ENCODE measurements at places on chromosomes 1 and 21.

DNA sequence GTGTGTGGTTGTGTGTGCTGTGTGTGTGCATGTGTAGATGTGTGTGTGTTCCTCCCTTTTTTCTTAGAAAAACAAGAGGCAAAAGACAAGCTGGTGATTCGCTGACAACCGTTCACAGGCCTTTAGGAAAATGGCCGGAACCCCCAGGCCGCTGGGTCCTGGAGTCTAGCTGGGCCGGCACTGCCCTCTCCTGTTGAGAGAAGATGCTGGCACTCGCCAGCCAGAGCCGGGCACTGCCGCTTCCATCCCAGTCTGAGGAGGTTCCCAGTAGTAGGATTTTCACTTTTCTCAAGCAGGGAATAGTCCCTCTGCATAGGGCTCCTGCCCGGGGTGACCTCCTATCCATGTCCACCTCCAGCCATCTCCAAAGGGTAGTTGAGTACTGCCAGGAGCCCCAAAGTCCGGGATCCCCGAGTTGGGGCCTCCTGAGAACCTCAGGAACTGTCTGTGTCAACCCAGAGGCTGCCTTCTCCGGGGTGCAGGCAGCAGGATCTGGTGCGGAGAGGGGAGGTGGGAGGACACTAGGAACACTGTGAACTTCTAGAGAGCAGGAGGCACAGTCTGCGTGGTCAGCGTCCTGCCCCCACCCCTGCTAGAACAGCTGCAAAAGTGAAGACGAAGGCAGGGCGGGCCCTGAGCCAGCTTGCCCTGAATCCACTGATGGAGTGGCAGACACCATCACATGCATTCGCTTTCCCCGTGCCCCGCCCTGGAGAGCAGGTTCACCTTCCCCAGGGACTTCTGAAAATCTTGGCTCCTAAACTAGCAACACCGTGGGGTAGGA lies 44.1 kb upstream of the ARHGEF16 start:
- peak; percentile 24 for DNase-seq

- DNase-seq: no peak
Observed at GRCh38 chr1:1777583-1777899, 729 bp downstream of the NADK start.

GRCh38 chr1:53627666-53628065 lies 111.3 kb downstream of the GLIS1 start:
- no peak for DNase-seq

DNA sequence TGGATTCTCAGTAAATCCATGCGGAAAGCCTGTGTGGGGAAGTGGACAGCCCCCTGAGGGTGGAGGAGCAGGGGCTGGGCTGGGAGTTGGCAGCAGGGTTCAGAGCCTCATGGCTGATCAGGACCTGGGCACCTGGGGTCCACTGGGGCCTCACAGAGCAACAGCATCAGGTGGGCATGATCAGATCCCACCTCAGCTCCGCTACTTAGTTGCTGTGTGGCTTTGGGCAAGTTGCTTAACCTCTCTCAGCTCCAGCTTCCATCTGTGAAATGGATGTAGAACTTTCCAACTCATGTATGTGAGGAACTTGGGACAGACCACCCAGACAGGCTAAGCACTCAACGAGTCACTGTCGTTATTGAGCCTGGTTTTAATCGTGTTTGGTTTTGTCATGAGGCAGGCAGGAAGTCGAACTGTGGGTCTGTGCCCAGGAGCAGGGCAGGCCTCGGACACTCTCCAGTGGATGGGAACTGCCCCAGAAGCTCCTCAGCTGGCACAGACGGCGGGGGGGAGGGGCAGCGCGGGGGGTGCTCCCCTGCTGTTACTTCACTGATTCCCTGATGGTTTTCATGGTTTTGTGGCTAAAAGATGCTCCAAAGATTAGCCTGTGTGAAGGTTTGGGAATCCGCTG lies 155.8 kb upstream of the TMEM51 start:
- DNase-seq: no peak

DNA sequence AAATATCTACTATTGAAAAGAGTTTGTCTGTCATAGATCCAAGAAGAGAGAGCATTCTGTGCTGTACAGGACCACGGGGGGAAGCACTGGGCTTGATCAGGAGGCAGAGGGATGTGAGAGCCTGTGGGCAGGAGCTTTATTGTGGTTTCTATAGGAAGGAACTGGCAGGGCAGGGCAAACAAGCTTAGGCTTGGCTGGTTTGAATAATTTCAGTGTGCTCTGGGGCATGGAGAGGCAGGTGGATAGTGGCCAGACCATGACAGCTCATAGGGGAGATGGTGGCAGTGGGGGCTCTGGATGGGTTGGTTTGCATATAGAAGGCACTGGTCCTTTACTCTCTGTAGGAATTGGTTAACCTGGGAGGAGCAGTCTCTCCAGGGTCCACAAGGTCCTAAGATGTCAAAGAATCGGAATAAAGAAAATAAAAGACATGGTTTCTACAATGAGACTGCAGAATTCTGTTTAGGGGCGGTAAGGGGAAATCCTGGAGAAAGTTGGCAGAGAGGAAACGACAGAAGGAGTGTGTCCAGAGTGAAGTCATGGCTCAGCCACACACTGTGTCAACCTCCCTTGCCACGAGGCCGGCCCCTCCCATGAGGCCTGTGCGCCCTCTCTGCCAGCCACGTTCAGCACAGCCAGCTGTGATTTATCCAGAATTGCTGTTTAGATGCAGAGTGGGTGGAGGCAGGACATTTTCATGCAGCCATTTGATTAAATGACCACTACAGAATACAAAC lies 81.7 kb upstream of the PGBD5 start:
- no peak for DNase-seq

DNA sequence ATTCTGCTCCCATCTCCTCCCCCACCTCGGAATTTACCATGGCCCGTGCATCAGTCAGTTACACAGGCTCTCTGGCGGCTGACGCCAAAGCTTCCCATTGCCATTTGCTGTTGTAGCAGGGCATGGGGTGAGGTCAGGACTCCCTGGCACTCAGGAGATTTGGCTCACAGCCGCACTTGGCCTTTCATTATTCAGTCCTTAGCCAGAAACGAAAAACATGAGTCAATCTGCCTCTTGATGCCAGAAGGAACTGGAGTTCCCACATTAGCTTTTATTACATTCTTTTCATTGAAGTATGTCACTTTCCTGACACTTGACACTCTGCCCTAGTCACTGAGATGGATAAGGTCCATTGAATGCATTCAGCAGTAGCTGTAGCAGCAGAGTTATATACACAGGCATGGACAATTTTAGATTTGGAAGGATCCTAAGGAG lies 260.6 kb downstream of the CACNA1E start:
- no peak for DNase-seq

DNA sequence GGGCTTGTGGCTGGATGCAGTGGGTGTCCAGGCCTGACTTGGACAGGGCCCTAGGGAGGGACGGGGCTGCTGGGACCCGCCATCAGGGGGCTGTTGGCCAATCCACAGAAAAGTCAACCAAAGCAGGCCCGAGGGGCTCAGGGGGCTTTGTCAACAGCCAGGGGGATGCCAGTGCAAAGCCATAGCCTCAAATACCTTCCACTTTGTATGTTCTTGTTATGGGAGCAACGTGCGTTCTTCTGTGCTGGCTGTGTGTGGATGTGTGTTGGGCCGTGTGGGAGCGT lies 35.4 kb upstream of the ARF1 start:
- no peak for DNase-seq

DNA sequence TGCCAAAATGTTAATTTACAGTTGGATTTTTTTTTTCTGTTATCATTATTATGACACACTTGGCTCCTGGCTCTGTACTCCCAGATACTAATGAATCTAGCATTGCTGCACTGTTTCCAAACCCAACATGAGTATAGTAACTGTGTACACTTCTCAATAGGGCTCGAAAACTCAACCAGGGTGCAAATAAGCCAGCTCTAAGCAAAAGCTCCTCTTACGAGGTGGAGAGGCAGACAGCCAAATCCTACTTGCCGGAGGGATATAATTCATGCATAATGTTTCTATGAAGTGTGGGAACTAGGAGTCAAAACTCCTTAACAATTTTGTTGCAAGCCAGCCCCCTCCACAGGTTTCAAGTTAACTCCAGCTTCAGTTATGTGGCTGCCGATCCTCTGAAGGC lies 510.4 kb upstream of the ZP4 start:
- DNase-seq: no peak

DNA sequence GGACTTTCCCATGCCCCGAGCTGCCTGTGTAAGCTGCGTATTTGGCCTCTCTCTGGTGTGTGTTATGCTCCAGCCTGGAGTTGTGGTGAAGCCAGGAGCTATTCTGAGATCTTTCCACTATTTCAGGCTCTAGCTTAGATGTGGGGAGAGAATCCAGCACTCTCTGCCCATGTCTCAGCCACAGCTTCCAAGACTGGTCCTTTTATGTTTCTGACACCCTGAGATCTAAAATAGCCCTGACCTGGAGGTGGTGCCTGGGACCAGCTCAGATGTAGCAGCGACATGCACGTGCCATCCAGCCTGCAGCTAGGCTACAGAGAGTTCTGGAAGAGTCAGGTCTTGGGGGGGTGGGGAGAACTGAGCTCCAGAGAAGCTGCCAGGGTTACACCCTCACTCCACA lies 76.5 kb downstream of the TENT5C start:
- DNase-seq: no peak

DNA sequence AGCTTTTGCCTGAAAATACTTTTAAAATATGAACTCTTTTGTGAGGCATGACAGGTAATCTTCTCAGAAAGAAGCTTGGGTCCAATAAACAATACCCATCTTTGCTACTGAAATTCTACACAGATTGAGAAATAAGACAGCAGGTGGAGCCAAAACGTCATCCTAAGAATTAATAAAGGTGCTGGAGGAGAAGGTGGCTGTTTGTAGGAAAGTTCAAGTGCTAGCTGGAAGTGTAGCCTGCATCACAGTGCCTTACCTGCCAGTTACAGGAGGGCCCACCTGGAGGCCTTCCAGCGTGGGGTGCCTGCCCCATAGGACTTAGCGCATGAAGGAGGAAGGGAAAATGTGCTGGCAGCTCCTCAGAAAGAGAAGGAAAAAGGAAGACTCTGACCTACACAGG lies 93.7 kb downstream of the TTC3 start:
- no peak for DNase-seq

DNA sequence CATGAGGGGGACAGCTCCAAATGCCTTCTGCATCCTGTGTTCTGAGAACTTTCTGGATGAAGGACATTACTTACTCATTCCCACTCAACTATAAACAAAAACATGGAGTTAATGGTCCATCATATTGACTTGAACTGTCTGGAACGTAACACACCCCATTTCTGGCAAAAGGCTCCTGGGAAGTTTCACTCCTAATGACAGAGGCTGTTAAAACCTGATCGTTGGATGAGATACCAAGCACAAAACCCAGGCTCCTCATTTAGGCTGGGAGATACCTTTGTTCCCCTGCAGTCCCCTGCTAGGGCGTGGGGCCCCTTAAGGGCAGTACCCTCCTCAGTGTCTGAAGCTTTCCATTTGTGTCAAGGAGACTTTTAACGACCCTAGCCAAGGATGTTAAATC lies 78.9 kb downstream of the RHOU start:
- no peak for DNase-seq

- no peak for DNase-seq
Observed at GRCh38 chr21:37210130-37210529, 57.0 kb downstream of the VPS26C start.

DNA sequence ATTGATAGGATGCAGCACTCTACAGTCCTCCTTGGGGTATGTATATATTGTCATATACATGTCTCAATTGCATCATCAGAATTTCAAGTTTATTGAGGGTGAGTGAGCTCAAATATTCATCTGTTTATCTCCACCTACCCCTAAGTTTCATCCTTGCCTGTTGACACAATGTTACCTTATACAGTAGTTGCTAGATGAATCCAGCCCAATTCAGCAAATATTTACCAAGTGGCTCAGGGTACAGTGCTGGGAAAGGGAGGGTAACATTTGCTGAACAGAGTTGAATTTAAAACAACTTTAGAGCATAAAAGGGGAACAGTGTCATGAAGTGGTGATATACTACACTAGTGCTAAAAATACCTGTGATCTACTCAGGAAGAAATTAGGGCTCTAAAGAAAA lies 14.4 kb downstream of the ELAVL4 start:
- no peak for DNase-seq

DNA sequence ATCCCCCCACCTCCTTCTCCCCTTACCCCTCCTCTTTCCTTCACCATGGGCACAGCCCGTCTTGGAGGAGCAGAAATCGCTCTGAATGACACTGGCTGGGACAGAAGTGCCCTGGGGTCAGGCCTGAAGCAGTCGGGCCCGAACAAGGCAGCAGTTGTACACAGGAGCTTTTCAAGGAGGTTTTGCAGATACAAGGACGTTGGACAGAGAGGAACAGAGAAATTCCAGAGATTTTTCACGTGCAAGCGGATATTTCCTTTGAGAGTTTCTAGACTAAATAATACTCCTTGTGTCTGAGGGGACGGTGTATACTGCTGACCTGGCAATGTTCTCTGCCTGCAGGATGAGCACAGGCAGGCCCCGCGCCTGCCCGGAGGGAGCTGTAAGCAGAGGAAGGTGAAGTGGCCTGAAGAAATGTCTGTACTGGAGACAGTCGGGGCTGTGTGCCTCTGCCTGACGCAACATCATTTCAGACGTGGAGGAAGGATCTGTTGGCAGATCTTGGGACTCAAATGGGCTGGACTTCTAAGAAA lies 95.3 kb upstream of the SLC25A33 start:
- DNase-seq: no peak

DNA sequence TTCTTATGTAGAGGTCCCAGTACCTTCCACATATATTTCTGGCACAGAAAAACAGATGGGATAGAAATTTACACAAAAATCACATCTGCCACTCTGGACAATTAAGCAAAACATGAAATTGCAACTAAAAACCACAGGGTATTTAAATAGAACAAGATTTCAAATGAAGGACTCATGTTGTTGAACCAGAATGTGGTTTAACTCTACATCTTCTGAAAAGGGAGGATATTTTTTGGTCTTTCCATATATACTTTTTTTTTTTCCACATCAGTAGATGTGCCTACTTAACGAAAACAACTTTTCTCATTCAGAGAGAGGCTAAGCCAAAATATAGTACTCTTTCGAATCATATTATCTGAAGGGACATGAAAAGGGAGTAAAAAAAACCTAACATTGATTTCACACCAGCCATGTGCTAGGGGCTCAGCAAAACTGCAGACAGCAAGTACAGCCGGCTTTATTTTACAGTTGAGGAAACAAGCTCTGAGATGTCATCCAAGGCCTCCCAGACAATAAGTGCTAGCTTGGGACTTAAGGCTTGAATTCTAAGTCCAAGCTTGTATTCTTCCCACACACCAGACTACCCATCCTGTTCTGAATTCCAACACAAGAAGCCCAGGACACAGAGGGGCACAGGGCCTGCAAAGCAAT lies 208.9 kb downstream of the PBX1 start:
- no peak for DNase-seq

- no peak for DNase-seq
Observed at GRCh38 chr1:241972703-241973369, 15.3 kb downstream of the BECN2 start.

- no peak for DNase-seq
Observed at GRCh38 chr1:27136998-27137542, 17.9 kb downstream of the SLC9A1 start.

All from smooth muscle cell of the brain vasculature (primary cell).